BJ (cell line): ENCODE measurements at places on chromosomes 5 and 9. TPM values are rescaled to one million over a fixed set of nuclear protein-coding genes. Genes with fewer than 3 reads are reported as not detected.

DNA sequence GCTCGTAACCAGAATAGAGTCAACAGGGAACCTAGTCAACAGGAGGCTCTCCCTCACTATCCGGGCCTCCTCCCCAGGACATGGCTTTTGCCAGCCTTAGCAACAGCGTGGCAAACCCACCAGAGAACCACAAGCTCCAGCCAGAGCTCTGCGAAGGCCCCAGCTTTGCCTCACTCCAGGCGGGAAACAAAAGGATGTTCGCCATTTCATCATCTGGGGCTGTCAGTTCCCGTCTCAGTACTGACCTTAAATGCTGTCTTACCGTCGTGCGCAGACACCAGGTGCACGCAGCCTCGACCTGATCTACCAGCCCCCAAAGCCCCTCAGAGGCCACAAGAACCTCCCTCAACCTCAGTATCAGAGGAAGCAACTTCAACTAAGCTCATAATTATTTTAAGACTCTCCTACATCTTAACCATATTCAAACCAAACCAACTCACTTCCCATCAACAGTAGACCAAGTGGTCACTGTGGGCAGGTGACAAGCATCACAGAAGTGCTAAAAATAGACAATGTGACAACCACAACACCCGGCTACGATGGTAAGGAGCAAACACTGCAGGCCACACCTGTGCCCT is 71.4 kb downstream of the SEMA4D start:
- DNase-seq: no peak

DNA sequence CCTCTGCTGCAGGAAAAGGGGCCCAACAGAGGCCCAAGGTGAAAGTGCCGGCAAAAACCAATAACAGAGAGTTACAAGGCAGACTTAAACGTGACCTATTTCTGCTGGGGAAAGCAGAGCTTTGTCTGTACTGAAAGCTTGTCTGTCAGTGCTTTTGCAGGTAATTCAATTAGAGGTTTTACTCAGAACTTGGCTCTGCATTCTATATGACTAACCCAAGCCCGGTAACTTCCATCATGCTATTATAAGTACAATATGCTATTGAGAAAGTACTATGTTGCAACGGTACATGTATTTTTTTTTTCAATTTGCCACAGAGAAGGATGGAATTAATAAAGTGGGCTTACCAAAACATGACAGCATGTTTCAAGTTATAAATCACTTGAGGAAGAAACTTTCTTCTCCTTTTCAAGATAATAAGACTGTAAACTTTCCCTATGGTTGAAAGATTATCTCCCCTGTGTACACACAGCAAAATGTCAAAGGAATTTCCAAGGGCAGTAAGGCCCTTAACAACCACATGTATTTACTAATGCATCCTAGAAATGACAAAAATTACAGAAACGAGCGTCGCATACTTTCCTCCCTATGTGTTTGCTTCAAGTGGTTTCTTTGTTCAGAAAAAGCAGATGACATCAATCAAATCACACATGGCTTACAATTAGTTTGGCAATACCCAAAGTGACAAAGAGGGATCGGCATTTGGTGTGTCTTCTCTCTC is 282.4 kb downstream of the EFNA5 start:
- DNase-seq: peak; percentile 90

OR1J2 gene
- 0.64 TPM in 2 replicates for polyA plus RNA-seq

FIBCD1 gene
- 1.2 and 1.4 TPM in 2 replicates for polyA plus RNA-seq

- no peak for DNase-seq
These were observed 22.8 kb downstream of the CPLANE1 start for GRCh38 chr5:37226377-37226776.

- no peak for DNase-seq
These were observed 220.8 kb upstream of the TBCA start for GRCh38 chr5:77996943-77997342.
